ENCODE measurements at places on chromosomes 3 and 15.

DNA sequence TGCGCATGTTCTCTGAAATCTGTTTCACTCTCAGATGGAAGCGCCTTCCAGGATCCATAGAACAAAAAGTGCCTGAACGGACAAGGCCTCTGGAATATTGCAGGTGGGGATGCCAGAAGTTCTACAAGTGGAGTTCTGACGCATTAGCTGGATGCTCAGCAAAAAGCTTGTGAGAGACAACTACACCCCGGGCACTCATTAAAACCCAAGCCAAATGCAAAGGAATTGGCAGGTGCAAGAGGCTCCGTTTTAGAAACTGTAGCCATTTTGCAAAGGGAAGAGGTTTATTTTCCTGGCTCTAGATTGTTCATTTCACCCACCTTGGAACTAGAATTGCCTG, 35.2 kb upstream of the SLC24A5 start:
- DNase-seq = no peak
- H3K4me1 ChIP-seq = no peaks in the 10 kb centered on the region
- H3K36me3 ChIP-seq = no peaks in the 10 kb centered on the region
- no peak overlapping the region for H3K4me3 ChIP-seq
- H3K27ac ChIP-seq = no peak overlapping the region

DNA sequence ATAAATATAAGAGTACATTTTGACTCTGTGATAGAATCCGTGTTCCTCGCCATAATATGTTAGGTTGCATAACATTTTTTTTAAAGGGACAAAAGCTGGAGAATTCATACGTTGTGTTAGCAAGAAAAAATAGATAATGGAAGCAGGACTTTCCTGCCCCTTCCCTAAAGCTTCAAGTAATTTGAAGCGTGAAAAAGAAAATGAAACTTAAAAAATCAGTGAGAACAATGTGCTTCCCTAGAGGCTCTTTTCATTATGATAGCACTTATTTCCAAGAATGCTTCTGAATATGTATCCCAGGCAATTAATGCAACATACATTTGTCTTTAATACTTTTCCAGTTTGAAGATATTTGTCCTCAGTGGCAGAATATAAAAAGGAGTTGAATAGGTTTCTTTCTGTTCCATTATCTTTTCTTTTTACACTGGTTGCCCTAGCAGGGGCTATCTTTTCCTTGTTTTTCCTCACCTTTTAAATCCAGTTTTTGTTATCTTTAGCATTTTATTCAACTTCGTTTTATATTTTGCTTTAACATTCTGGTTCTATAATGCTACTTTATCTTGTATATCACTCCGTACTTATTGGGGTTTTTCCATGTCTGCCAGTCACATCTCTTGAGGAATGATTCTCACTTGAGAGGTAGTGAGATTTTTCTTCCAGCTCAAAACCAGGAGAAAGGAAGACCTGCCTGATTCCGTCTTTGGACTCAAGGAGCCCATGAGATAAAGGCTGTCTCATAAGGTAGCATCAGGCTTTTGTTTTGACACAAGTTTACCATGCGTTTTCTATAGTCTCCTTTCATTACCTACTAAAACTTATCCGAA, 113.8 kb downstream of the MBNL1 start:
- H3K27me3 ChIP-seq = no peaks in the 10 kb centered on the region
- no peak for DNase-seq
- no peak overlapping the region for H3K4me3 ChIP-seq

DNA sequence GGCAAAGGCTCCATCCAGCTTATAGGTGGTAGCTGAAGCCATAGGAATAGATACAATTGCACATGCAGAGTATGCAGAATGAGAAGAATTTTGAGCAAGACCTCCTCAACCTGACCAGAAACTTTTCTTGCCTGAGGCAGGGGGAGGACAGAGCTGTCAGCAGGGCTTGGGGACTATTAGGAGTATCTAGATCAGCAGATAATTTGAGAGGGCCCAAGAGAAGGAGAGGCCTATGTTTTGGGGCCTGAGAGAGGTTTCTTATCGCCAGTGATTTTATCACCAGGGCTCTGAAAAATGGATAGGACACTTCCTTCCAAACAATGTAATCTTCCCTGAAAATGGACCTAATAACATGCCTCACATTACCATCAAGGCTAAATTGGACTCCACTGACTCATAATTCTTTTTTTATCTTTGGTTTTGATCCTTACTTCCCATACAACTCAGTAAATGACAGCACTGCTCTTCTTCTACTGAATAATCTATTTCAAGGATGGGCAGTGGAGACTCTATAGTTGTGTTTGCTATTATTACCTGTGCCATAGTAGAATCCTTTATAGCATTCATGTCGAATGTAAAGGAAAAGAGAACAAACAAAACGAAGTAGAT, 15.8 kb upstream of the RAMAC start:
- DNase-seq = no peak
- H3K27ac ChIP-seq = no peak overlapping the region
- no peaks in the 10 kb centered on the region for H3K4me1 ChIP-seq
- no peaks in the 10 kb centered on the region for H3K27me3 ChIP-seq
- H3K4me3 ChIP-seq = no peak overlapping the region
- no peaks in the 10 kb centered on the region for H3K36me3 ChIP-seq

GRCh38 chr15:34837246-34838016, 42.1 kb upstream of the ACTC1 start:
- H3K4me3 ChIP-seq = no peak overlapping the region
- H3K27me3 ChIP-seq = no peaks in the 10 kb centered on the region
- no peaks in the 10 kb centered on the region for H3K36me3 ChIP-seq
- no peak overlapping the region for H3K27ac ChIP-seq
- DNase-seq = no peak

DNA sequence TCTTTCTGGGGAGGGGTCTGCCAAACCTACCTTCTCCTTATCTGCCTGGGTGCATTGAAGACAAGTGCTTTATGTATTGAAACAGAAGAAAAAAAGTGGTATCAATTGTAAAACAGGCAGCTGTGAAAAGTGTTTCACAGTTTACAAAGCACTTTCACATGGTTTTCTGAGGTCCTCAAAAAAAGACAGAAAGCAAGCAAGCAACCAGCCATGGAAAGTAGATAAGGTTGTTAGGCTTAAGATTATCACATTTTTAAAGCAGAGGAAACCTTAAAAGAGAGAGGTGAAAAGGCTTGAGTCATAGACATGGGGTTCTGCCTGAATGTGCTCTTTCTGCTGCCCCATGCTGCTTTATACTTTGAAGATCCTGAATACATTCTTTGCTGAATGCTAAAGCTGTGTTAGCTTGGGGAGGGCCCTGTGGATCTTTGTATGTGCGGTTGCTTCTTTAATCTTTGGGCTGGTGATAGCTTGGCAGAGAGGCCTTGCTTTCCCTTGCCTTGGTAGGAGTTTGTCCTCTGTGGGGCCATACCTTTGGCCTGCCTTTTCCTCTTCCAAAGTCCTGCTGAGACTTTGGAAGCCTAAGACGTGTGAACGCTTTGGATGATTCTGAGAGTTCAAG, 2.6 kb downstream of the SMAD3 start:
- no peak overlapping the region for H3K27ac ChIP-seq
- no peaks in the 10 kb centered on the region for H3K36me3 ChIP-seq
- H3K4me1 ChIP-seq = peaks cover 10% of the 10 kb centered on the region
- H3K4me3 ChIP-seq = no peak overlapping the region

DNA sequence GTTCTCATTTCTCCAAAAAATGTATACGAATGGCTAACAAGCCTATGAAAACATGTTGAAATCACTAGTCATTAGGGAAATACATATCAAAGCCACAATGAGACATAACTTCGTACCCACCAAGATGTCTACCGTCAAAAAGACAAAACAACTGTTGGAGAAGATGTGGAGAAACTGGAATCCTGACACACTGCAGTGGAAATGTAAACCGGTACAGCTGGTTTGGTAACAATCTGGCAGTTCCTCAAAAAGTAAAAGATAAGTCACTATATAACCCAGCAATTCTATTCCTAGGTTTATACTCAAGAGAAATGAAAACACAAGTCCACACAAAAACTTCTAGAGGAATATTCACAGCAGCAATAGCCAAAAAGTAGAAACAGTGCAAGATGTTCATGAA, 7.0 kb downstream of the SCAPER start:
- DNase-seq = no peak
- no peak overlapping the region for H3K27ac ChIP-seq
- no peaks in the 10 kb centered on the region for H3K4me1 ChIP-seq
- no peaks in the 10 kb centered on the region for H3K36me3 ChIP-seq

GRCh38 chr3:186880406-186880805, 37.9 kb downstream of the ADIPOQ start:
- H3K4me1 ChIP-seq = no peaks in the 10 kb centered on the region
- H3K27me3 ChIP-seq = no peaks in the 10 kb centered on the region
- H3K4me3 ChIP-seq = no peak overlapping the region
- H3K27ac ChIP-seq = no peak overlapping the region
- DNase-seq = no peak
- no peaks in the 10 kb centered on the region for H3K36me3 ChIP-seq

GRCh38 chr3:188584958-188585689, 431.2 kb downstream of the LPP start:
- DNase-seq = no peak
- no peaks in the 10 kb centered on the region for H3K27me3 ChIP-seq
- H3K27ac ChIP-seq = no peak overlapping the region
- H3K4me1 ChIP-seq = no peaks in the 10 kb centered on the region

DNA sequence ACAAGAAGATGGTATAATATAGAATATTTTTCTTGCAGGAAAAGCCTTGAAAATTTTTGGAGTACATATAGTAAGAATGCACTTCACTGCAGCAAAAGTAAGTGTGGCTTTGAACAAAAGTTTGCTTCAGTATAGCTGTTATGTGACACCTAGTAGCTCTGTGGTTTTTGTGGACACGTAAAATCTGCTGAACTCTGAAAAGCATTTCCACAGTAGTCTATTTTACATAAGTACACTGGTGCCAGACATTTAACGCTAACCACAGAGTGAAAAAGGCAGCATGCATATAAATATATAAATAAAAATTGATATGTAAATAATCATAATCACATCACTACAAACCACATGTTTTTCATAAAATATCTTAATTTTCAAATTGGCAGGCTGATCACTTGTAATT, 39.8 kb downstream of the CGGBP1 start:
- no peaks in the 10 kb centered on the region for H3K27me3 ChIP-seq
- DNase-seq = no peak
- no peaks in the 10 kb centered on the region for H3K4me1 ChIP-seq
- H3K36me3 ChIP-seq = no peaks in the 10 kb centered on the region
- H3K27ac ChIP-seq = no peak overlapping the region

- no peaks in the 10 kb centered on the region for H3K27me3 ChIP-seq
- DNase-seq = no peak
- H3K4me3 ChIP-seq = no peak overlapping the region
- no peaks in the 10 kb centered on the region for H3K36me3 ChIP-seq
- no peak overlapping the region for H3K27ac ChIP-seq
- peaks cover 4% of the 10 kb centered on the region for H3K4me1 ChIP-seq
Measured at GRCh38 chr15:85430406-85431204, 50.2 kb downstream of the AKAP13 start.

DNA sequence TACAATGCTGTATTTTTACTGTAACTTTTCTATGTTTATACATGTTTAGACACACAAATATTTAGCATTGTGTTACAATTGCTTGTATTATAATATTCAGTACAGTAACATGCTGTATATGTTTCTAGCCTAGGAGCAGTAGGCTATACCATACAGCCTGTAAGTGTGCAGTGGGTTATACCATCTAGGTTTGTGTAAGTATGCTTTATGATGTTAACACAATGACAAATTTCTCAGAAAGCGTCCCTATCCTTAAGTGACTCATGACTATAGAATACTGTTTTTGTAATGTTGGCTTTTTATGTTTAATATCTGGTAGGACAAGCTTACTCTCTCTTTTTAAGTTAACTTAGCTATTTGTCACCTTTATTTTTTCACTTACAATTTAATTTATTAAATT, 127.5 kb upstream of the THRB start:
- DNase-seq = no peak
- H3K4me3 ChIP-seq = no peak overlapping the region
- no peaks in the 10 kb centered on the region for H3K27me3 ChIP-seq
- H3K4me1 ChIP-seq = no peaks in the 10 kb centered on the region
